ENCODE measurements at places on chromosomes 5 and 9. TPM values are rescaled to one million over a fixed set of nuclear protein-coding genes. Genes with fewer than 3 reads are reported as not detected.
A peak's percentile ranks its signal among the peaks of the same experiment; 100 is the strongest.

Gene SMAD5
- 9.9 TPM for polyA plus RNA-seq

- DNase-seq, result no peak
Observed at GRCh38 chr5:156366521-156366920, 39.6 kb downstream of the SGCD start.

GRCh38 chr5:152978141-152978835 lies 512.2 kb upstream of the GRIA1 start:
- DNase-seq, result no peak

GRCh38 chr5:93342563-93343061 lies 238.4 kb downstream of the NR2F1-AS1 start:
- no peak for DNase-seq

- DNase-seq, result no peak
Observed at GRCh38 chr9:95780751-95781150, 94.7 kb upstream of the ERCC6L2 start.

Gene NR2F1
- polyA plus RNA-seq, result 22.8 TPM

DNA sequence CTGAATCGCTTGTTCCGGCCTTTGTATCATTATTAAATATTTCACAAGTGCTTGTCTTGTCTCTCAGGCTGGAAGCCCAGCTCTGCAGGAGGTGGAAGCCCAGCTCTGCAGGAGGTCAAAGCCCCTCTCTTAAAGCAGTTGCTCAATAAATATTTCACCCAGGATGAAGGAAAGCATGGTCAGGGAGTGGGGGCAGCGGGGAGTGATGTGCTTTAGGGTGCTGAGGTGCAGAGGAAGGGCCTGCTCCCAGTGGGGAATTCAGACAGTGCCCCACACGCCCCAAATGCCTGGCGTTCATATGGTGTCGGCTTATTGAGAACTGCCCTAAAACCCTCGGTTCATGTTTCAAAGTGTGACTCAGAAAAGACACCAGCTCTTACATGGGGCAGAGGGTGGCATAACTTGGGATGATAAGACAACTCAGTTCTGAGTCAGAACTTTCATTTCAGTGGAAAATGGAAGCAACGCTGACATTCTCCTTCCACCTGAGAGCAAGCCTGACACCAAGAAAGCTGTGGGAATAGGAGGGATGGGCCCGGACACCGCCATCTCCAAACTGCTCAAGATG lies 114.3 kb upstream of the DAP start:
- no peak for DNase-seq

DNA sequence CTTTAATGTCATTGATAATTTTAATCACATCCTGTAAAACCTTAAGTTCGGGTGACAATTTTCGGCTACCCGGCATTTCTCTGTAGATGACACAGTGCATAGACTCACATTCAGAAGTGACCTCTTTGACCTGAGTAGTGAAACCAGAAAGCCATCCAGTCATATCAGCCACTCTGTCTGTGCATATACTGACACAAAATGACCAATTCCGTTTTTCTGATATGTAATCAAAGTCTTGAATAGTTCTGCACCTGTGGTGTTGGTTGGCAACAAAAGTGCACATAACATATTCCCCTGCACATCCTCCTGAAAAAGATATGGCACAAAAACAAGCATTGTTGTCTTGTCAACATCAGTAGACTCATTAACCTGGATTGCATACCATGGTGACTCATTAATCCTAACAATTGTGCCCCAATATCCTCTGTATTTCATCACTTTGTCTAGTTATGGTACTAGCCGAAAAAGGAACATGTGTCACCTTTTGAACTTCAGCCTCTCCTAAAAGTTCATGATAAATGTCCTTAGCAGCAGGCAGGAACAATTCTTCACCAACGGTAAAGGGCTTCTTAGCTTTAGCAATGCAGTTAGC lies 4.6 kb upstream of the HNRNPA0 start:
- no peak for DNase-seq

Gene ST8SIA4
- polyA plus RNA-seq, result 0.69 TPM

GRCh38 chr9:127390248-127390545 lies 6.8 kb upstream of the SLC2A8 start:
- DNase-seq, result no peak

DNA sequence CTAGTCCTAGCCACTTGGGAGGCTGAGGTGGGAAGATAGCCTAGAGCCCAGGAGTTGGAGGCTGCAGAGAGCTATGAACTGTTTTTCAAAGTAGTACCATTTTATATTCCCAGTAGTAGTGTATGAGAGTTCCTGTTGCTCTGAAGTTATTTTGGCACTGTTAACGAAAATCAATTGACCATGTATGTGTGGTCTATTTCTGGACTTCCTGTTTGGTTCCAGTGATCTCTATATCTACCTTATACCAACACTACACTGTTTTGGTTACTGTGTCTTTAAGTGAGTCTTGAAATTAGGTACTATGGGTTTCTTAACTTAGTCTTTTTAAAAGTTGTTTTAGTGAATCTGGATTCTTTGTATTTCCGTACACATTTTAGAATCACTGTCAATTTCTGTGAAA lies 13.6 kb downstream of the SLF1 start:
- no peak for DNase-seq

- no peak for DNase-seq
Observed at GRCh38 chr9:127158786-127159324, 36.4 kb upstream of the ANGPTL2 start.

DNA sequence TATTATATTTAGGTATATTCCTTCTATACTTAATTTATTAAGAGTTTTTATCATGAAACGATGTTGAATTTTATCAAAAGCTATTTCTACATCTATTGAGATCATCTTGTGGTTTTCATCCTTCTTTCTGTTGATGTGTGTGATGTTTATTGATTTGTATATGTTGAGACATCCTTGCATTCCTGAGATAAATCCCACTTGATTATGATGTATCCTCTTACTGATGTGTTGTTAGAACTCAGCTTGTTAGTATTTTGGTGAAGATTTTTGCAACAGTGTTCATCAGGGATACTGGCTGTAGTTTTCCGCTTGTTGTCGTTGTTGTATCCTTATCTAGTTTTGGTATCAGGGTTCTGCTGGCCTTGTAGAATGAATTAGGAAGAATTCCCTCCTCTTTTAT lies 213.6 kb downstream of the GDNF start:
- DNase-seq, result no peak

DNA sequence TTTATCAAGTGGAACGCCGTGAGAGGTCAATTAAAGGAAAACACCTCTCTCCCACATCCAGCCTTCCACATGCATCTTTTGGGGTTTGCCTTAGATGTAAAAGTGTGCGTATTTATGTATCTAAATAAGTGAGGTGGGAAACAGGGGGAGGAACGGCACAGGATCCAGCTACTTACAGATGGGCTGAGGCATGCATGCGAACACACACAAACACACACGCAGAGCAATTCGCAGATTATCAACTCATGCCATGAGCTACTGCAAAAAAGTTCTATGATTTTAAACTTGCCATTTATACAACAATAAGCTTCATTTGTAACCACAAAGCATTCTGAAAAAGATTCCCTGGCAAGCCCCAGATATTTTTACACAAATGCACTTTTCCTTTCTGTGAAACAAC lies 242.1 kb downstream of the BNC2 start:
- no peak for DNase-seq

DNA sequence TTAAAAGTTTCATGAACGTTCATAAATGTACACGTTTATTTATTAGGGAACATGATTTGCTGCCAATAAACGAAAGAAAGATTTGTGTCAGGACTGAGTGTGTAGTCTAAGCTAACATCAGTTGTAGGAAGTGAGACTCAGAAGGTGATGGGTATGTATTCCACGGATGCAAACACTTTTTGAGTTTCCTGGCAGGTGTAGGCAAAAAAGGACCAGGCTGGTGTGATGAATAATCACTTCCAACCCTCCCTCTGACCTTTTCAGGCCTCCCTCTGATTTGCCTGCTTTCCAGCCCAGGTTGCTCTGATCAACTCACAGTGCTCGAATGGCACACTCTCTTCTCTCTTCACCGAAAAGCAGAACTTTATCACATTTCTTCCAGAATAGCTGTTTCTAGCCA lies 51.8 kb downstream of the BASP1 start:
- no peak for DNase-seq

DNA sequence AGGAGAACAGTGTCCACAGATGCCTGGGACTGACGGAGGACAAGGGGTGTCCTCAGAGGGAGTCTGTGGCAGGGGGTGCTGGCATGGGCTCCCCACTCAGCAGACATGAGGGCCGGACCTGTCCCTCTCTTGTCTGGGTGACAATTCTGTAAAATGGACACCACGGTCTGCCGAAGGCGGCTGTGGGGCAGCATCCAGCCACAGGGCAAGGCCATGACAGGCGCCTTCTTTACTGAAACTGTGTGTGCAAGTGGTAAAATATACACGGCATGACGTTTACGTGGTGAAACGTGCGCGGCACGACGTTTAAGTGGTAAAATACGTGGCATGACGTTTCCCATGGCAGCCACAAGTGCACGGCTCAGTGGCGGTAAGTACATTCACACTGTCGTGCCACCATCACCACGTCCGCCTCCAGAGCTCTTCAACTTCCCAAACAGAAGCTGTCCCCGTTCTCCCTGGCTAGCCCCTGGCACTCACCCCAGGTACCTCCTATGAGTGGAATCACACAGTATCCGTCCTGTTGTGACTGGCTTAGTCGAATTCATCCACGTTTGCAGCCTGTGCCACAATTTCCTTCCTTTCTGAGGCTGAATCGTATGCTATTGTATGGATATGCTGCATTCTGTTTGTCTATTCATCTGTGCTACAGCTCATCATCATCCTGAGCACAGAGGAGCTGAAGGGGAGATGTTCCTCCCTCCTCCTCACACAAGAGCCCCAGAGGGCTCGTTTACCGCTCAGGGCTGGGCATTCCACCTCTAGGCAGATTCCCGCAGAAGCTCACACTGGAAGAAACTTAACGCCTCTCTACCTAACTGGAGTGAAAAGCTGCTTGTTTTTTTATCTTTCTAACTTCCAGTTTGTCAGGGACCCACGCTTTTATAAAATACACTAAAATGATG lies 52.5 kb downstream of the COL23A1 start:
- DNase-seq, result no peak

DNA sequence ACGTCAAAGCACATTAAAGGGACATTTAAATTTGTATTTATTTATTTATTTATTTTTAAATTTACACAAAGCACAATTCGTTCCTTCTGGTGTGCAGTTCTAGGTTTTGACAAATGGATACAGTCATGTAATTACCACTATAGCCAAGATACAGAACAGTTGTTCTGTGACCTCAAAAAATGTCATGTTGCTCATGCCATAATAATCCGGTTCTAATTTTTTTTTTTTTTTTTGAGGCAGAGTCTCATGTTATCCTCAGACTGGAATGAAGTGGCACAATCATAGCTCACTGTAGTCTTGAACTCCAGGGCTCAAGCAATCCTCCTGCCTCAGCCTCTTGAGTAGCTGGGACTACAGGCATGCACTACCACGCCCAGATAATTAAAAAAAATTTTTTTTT lies 7.8 kb downstream of the IGFBPL1 start:
- DNase-seq, result no peak

DNA sequence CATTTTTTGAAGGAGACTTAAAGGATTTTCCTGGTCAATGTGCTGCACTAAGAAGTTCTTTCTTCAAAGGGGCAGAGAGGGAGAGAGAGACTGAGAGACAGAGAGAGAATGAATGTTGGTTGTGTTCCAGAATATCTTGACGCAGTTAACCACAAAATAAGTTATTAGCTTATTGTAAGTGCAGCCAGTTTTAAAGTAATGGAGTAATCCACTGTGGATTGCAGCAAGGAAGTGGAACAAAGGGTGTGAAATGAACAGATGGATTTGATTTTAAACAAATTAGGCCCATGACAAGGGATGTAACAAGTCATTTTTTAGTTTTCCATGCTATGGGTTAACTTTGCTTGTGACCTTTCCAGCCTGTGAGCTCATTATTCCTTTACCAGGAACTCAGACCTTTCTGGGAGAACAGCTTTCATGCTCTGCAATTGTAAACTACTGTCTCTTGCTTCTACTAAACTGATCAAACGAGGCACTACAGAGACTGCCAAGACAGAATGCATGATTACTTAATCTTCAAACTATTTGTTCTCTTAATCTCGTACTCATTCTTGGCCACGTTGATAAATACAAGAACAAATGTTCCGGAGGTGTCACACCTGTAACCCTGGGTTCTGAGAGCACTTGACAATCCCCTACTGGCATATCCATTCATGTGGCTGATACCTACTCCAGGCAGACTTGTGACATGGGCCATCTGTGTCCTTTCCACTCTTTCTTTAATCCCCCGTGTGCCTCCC lies 131.1 kb downstream of the TLE1 start:
- DNase-seq, result peak; percentile 55

All from kidney (tissue), 22 donors.